Hepatocyte (in vitro differentiated cells): ENCODE measurements at places on chromosomes 3 and 15. TPM values are rescaled to one million over a fixed set of nuclear protein-coding genes. Genes with fewer than 3 reads are reported as not detected.

Gene RASL12
- 6.4 and 6.5 TPM in 2 replicates for total RNA-seq

Gene SLC2A2
- 123 and 133 TPM in 2 replicates for total RNA-seq

Gene TRMT10C
- 36.9 and 42.0 TPM in 2 replicates for total RNA-seq

Gene LDHAL6B
- total RNA-seq = not detected in 2 replicates

Gene LIPC
- total RNA-seq = 64.8 and 67.7 TPM in 2 replicates

Gene CHRNA7
- 4.0 TPM in 2 replicates for total RNA-seq

Gene TICRR
- total RNA-seq = 1.3 and 2.3 TPM in 2 replicates

Gene LARP6
- 31.9 and 45.9 TPM in 2 replicates for total RNA-seq

Gene DAZL
- total RNA-seq = 0.33 TPM in 1 of 2 replicates, not detected in the other

Gene UNC13C
- total RNA-seq = 10.3 and 10.9 TPM in 2 replicates

Gene CCR8
- total RNA-seq = not detected in 2 replicates

Gene PPM1L
- total RNA-seq = 13.1 and 13.6 TPM in 2 replicates

Gene PPP2R3A
- total RNA-seq = 20.2 and 22.0 TPM in 2 replicates

Gene ST3GAL6
- 15.0 and 16.1 TPM in 2 replicates for total RNA-seq
